ENCODE measurements at places on chromosomes 6 and 20.

- no peak for DNase-seq
These were observed 94.7 kb downstream of the RTN4IP1 start for GRCh38 chr6:106534564-106534982.

DNA sequence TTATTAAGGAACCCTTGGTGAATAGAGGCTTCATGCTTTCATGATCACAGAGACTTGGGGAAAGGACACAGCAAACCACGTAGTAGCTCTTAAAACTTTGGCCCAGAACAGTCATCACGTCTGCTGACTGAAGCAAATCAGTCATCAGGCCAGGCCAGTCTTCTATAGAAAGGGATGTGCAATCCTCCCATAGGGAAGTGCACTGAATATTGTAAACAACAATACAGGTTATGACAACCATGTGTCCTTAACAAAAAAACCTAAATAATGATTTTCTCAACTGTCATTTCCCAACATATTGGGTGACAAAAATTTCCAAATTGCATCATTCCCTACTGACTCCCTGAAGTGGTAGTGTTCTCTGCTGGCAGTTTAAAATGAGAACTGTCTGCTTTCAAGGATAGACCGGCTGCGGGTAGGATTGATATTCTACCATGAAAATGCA, 388.2 kb upstream of the CITED2 start:
- DNase-seq, result no peak

DNA sequence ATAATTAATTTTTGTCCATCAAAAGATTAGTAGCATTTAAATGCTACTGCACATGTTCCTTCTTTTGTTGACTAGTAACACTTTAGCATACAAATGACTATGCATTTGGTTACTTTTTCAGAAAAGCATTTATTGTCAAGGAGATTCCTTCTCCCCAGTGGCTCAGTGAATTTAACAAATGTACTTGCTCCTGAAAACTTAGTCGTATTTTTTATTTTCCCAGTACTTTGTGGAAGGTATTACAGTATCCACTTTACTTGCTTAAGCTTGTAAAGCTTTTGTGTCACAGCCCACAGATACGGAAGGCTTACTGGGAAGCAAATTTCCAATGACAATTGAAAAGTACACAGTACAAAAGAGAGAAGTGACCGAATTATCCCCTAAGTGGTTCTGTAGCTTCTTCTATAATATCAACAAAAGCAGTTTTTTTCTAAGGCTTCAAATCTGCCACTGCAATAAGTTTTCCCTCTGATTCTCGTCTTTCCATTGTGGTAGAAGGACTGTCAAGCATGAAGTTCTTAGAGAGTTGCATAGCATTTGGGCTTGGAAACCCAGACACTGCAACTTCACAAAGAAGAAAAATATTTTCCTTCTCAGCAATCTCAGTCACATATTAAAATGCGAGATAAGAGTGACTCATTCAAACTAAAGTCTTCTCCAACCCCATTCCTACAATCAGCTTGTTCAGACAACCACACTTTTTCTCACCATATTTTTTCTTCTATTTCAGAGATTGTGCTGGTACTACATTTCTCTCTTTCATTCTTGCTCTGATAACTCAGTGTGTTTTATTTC, 431.2 kb downstream of the GRIK2 start:
- DNase-seq, result no peak

- no peak for DNase-seq
These were observed 21.6 kb upstream of the FKBP5 start for GRCh38 chr6:35710241-35710847.

- DNase-seq, result no peak
These were observed 10.1 kb upstream of the SNRNP48 start for GRCh38 chr6:7579851-7580250.

- no peak for DNase-seq
These were observed 34.1 kb downstream of the SERPINB1 start for GRCh38 chr6:2807342-2808090.

GRCh38 chr6:3911130-3911529, 62.0 kb downstream of the FAM50B start:
- DNase-seq, result no peak

- no peak for DNase-seq
These were observed 172.9 kb upstream of the CDYL start for GRCh38 chr6:4603291-4603690.

- DNase-seq, result no peak
These were observed 33.0 kb downstream of the RIPOR2 start for GRCh38 chr6:24902782-24903181.

DNA sequence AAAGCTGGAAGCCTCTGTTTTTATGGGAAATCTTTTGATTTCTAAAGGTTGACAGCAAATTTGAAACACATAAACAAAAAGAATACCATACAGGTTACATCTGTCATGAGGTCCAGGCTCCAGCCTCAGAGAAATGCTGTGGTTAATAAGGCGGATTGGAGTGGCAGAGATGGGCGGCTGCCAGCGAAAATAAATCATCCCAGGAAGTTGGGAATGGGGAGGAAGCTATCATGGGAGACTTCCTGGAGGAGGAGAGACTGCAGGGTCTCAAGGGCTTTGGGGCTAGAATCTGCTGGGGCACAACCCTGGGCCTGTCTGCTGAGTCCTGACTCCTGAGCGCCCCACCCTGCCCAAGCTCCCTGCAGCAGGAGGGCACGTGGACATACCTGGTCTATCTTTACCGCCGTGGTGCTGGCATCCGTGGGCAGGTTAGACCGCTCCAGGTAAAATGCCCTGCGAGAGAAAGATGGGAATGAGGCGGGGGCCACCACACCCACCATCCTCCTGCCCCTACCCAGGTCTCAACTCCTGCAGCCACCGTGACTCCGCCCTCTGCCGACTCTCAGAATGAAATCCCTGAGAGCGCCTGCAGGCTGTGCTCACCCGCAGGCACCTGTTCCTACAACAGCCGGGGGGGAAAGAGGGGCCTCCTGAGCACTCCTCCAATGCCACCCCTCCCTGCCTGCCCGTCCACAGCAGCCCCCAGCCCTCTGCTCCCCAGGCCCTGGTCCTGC, 197.3 kb downstream of the PREX1 start:
- DNase-seq, result no peak

GRCh38 chr6:132780770-132781371, 17.6 kb downstream of the SLC18B1 start:
- DNase-seq, result no peak

- DNase-seq, result no peak
These were observed 778.5 kb downstream of the MAFB start for GRCh38 chr20:39910536-39910935.

DNA sequence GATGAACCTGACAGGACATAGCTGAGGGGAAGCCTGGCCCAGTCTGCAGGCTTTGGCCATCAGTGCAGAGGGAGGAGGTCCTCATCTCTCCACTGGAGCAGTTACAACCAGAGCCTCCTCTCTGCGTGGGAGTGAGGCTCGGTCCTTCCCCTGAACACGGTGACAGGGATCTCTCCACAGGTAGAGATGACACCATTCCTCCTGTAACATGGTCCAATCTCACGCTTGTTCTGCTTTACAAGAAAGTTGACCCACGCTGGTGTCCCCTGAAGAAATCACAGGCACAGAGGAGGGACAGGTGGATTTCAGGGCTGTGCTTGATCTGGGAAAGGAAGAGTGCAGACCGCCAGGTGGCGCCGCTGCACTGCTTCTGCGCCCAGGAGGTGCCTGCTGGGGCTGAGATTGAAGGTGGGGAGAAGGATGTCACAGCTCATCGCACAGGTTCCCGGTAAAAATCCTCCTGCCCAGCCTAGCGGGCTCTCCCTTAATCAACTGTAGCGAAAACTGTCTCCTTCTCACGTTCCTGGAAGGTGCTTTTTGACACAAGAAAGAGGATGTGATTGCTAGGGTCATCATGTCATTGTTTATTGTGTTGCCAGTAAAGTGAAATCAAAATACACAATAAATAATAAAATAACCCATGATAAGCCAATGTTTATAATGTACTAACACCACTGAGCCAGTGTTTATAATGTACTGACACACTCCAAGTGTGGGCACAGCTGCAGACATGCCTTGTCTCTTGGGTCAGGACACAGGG, 20.4 kb downstream of the HLA-G start:
- no peak for DNase-seq

DNA sequence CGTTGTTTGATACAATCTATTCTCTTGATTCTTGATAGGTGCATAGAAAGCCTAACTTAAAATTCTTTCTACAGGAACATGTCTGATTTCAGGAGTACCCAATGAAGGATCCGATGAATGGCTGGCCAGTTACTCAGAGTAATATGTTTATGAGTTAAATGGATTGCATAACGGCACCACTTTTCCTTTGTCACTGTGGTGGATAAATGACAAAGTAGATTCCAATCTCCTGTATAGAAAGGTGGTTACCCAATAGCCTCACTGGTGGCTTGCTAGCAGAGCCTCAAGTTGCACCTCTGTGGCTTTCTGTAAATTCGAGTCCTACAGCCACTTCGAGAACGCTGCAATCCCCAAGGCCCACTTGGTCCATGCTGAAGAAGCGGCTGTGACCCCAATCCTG, 28.4 kb downstream of the LHFPL5 start:
- no peak for DNase-seq

DNA sequence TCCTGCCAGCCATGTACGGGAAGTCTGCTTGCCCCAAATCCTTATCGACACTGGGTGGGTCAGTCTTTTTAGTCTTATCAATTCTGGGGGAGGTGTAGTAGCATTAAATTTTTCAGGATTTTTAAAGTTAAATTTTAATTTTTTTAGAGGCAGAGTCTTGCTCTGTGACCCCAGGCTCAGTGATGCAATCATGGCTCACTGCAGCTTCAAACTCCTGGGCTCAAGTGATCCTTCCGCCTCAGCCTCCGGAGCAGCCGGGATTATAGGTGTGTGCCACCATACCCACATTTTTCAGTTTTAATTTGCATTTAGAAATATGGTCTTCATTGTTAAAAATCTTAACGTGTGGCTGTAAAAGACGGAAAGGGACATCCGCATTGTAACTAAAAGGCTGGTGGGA, 51.9 kb downstream of the BANF2 start:
- no peak for DNase-seq

DNA sequence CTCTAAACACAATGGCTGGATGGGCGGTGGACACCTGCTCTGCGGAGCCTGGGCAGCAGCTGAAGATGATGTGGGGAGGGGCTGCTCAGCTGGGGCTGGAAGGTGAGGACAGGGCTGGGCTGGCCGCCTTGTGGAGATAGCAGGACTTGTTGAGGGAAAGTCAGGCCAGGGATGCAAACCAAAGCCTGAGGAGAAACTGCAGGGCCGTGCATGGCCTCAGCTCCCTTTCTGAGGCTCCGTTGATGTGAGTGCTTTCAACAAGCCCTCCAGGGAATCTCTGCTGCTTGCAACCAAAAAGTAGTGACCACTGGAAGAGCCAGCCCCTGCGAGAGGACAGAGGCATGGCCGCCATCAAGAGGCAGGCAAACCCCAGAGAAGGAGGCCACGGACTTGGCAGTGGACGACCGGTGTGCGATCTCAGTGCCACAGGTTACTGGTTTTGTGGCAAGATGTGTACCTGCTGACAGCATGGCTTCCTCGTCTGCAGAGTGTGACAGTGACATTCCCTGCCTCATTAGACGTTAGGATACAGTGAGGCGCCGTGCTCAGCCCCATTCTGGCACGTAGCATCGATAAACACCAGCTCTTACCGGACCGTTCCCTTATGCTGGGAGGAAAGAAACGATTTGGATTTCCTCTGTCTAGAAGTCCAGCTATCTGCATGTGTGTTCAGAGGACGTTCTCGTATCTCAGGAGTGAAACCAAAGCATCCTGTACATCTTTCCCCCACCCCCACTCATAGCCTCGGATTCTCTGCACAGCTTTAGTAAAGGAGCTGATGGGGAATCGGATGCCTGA, 37.9 kb downstream of the ERMARD start:
- DNase-seq, result no peak

- DNase-seq, result no peak
These were observed 237.6 kb downstream of the QKI start for GRCh38 chr6:163651915-163652668.

DNA sequence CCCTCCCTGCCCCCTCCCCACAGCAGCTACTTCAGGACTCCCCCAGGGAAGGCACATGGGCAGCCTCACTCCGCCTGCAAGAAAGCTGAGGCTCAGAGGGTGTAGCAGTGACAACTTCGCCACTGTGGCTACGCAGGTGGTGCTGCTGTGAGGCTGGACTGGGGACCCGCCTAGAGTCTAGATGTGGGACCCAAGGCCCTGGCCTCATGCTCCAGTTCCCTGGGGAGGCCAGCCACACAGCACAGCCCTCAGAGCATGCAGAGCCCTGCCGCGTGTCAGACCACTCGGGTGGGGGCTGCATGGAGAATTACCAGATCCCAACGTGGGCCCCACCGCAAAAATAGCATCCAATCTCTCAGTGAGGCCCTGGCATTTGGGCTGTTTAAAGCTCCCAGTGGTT, 30.8 kb upstream of the VSTM2L start:
- DNase-seq, result no peak

DNA sequence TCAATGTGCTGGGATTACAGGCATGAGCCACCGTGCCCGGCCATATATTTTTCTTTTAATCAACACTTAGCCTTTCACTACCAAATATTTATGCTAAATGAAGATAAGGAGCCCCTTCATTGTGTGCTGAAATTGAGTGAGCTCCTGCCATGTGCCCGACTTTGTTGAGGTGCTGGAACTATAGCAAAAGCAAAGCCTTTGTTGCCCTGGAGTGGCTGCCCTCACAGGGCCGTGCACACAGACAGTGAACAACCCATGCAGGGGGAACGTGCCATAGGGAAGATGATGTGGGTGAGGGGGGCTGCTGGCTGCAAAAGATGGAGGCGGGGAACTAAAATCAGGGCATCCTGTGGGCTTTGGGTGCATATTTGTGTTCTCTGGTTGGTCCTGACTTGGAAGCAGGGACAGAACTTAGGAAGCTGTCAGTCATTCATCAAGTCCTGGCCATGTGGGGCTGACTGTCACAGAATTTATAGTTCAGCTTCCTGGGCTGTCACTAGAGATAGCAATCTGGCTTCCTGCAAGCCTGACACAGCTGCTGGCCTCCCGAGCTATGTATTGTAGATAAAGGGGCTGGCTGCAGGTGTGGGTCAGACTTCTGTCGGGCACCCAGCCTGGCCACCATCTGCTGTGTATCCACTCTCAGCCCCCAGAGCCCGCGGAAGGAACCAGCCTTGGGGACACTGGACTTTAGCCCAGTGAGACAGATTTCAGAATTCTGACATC, 56.8 kb upstream of the MPC1 start:
- DNase-seq, result no peak

GRCh38 chr6:104613416-104614001, 246.2 kb downstream of the HACE1 start:
- no peak for DNase-seq

- no peak for DNase-seq
These were observed 64.1 kb upstream of the MMS22L start for GRCh38 chr6:97347111-97347510.

DNA sequence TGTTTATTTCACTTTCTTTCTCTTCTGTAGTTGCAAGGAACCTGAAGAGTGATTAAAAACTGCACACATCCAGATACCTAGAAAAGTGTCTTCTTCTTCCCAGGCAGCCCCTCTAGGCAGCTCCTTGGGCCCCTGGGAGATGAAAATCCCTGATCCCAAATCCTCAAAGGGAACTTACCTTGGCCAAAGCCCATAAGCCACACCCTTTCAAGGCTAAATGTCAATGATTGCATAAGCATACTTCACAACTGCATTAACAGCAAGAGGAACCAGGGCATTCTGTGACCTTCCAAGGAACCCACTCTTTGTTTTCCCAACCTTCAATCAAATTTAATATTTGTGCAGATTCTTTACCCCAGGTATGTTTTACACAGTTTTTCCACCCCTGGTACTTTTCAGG, 4.4 kb upstream of the HMGN3 start:
- DNase-seq, result no peak

Data from esophagus squamous epithelium (tissue), 5 donors.